ENCODE measurements at places on chromosomes 11 and 22.

GRCh38 chr11:1335264-1335810 lies 25.9 kb upstream of the TOLLIP start:
- no peak for DNase-seq

- DNase-seq: no peak
Observed at GRCh38 chr22:23566705-23567475, 13.2 kb downstream of the IGLL1 start.

DNA sequence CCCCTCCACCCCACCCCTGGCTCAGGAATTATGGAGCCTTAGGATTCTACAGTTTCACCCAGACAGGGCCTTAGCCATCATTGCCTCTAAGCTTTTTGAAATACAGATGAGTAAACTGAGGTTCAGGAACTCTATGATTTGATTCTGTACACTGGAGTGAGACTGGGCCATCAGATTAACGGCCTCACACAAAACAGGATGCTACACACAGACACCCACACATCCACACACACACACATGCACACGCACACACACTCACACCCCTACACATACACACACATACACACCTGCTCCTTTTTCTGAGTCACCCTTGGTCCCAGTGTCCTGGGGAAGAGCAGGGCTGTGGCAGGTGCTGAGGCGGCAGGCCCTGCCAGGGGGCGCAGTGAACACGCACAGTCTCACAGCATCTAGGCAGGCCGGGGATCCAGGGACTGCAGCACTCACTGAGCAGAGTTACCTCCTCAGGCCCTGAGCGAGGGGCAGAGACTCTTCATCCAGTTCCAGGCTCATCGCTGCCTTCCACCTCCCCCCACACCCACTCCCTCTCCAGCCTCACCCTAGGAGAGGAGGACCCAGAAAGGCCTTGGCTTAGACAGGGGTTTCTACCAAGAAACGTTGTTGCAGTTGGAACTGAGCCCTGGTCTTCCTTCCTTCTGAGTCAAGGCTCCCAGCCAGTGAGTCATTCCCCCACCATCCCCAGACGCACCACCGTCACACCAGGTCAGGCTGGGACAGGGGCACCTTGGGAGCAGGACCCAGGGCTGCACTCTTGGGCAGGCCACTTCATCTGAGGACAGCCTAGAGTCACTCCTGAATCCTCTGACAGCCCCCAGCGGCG lies 89.8 kb upstream of the PARVA start:
- peak; percentile 20 for DNase-seq

GRCh38 chr11:113781682-113782081 lies 2.1 kb downstream of the CLDN25 start:
- no peak for DNase-seq

DNA sequence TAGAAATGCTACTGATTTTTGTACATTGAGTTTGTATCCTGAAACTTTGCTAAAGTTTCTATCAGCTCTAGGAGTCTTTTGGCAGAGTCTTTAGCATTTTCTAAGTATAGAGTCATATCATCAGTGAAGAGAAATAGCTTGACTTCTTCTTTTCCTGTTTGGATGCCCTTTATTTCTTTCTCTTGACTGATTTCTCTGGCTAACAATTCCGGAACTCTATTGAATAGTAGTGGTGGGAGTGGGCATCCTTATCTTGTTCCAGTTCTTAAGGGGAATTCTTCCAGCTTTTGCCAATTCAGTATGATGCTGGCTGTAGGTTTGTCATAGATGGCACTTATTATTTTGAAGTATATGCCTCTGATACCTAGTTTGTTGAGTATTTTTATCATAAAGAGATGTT lies 197.7 kb downstream of the AASDHPPT start:
- DNase-seq: no peak

GRCh38 chr11:64034411-64034811 lies 1.3 kb upstream of the FLRT1 start:
- DNase-seq: no peak

DNA sequence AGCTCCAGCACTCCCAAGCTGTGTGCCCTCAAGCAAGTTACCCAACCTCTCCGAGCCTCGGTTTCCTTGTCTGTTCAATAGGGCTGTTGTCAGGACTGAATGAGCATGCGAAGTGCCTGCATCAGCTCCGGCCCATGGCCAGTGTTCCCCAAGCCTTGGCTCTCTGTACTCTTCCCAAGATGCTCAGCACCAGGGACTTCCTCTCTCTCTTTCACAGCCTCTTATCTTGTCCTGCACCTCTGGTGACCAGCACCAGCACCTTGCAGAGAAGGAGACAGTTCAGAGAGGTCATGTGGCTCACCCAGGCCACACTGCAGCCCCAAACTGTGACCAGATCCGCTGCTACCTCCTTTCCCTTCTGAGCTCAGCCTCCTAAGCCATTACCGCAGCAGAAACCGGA lies 120.3 kb upstream of the ANO1 start:
- DNase-seq: no peak

- peak; percentile 55 for DNase-seq
Observed at GRCh38 chr11:30107899-30108298, 91.1 kb upstream of the KCNA4 start.
